ENCODE measurements at places on chromosomes 3 and 15. TPM values are rescaled to one million over a fixed set of nuclear protein-coding genes. Genes with fewer than 3 reads are reported as not detected.

PAQR5 gene
- 0.58 TPM for total RNA-seq

TTC23 gene
- 17.8 TPM for total RNA-seq

SAMMSON gene
- 0.28 TPM for total RNA-seq

C2CD4B gene
- 0.28 TPM for total RNA-seq

CYP8B1 gene
- not detected for total RNA-seq

C2CD4A gene
- 0.28 TPM for total RNA-seq

IL16 gene
- total RNA-seq: not detected

NR2E3 gene
- total RNA-seq: 0.38 TPM

CEP63 gene
- 19.0 TPM for total RNA-seq

VPS8 gene
- total RNA-seq: 42.0 TPM

KCNMB3 gene
- 0.85 TPM for total RNA-seq

C3orf49 gene
- total RNA-seq: not detected

RARB gene
- total RNA-seq: 52.7 TPM

RBPMS2 gene
- not detected for total RNA-seq

FOXB1 gene
- total RNA-seq: not detected

CHL1 gene
- total RNA-seq: not detected

STARD5 gene
- total RNA-seq: 21.1 TPM

C3orf85 gene
- total RNA-seq: not detected

FOXL2NB gene
- total RNA-seq: under 0.01 TPM

FETUB gene
- not detected for total RNA-seq

CAPN3 gene
- 0.77 TPM for total RNA-seq

TERC gene
- total RNA-seq: 580 TPM

SERINC4 gene
- not detected for total RNA-seq

KLHL40 gene
- not detected for total RNA-seq

TTLL3 gene
- 12.7 TPM for total RNA-seq

GPR149 gene
- total RNA-seq: not detected

KLF15 gene
- 0.38 TPM for total RNA-seq

NUSAP1 gene
- 16.3 TPM for total RNA-seq

MAP1A gene
- 39.5 TPM for total RNA-seq

CCR3 gene
- not detected for total RNA-seq

CLSTN2 gene
- total RNA-seq: 1.3 TPM

BOC gene
- total RNA-seq: 1.3 TPM

LRRC3B gene
- not detected for total RNA-seq

CLDN1 gene
- 2.0 TPM for total RNA-seq

COL6A5 gene
- not detected for total RNA-seq

ACP3 gene
- under 0.01 TPM for total RNA-seq

HRH1 gene
- total RNA-seq: 9.6 TPM

All from regular cardiac myocyte (primary cell).